Stimulated activated CD8-positive, alpha-beta memory T cell treated with anti-CD3 and anti-CD28 coated beads, Interleukin-2, amount 100 ng/mL, for 1 hour (primary cell): ENCODE measurements at places on chromosomes 1 and 21.

DNA sequence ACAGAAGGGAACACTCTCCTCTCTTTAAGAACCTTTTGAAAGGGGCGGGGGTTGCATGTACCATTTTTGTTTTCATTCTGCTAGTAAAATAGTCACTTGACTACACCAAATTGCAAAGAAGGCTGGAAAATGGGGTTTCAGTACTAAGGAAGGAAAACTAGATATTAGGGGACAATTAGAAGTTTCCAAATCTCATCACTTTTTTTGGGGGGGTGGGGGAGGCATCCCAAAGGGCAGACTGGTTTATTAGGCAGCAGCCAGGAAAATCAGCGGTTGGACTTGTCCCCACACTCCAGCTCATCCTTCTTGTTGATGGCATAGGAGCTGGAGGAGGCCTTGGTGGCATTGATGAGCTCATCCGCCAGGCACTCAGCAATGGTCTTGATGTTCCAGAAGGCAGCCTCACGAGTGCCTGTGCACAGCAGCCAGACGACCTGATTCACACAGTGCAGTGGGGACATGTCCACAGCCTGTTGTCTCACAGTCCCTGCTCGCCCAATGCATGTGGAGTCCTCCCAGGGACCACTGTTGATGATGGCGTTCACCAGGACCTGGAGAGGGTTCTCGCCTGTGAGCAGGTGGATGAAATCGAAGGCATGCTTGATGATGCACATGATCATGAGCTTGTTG lies 1.7 kb upstream of the TMEM50B start:
- no peak for DNase-seq

DNA sequence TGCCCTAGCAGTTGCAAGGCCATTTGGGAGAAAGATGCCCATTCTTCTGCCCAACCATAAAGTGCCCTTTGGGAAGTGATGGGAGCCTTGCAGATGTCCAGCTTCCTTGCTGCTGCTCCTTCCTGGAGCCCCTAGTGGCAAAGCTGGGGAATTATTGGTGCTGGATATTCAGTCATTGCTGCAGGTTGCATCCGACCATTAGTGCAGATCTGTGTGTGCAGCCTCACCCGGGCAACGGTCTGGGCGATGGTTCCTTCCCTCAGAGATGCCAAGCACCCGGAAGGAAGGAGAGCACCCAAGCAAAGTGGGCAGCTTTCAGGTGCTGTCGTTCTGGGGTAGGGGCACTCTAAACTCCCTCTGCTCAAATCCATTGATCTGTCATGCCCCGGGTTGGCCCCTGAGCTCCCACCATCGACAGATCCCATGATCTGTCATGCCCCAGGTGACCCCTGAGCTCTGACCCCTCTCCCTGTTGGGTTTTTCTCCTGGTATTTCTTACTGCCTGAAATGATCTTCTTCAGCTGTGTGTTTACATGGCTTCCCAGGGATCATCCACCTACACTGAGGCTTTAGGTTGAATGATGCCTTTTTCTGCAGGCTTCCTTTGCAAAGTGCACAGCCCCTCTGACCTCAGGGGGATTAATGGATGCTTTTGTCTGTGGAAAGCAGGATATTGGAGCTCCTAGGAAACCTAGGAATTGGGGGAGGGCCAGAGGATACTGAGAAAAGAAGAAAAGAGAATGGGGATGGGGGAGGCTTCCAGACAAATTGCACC lies 467.5 kb downstream of the PTPRU start:
- DNase-seq, result no peak

DNA sequence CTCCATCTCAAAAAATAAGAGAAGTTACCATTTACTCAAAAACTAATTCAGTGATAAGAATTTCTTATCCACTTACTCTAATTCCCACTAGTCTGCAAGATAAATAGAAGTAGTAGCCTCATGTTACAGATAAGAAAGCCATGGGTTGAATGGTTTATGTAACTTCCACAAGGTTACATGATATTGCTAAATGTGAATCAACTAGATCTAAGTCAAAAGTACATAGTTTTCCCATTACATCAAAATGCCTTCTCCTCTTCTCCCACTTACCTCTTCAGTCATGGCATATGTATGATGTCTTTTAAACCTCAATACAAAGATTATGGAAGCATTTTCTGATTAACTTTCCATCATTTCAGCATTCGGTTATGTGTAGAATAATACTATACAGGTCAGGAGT lies 108.5 kb downstream of the ASH1L start:
- no peak for DNase-seq

DNA sequence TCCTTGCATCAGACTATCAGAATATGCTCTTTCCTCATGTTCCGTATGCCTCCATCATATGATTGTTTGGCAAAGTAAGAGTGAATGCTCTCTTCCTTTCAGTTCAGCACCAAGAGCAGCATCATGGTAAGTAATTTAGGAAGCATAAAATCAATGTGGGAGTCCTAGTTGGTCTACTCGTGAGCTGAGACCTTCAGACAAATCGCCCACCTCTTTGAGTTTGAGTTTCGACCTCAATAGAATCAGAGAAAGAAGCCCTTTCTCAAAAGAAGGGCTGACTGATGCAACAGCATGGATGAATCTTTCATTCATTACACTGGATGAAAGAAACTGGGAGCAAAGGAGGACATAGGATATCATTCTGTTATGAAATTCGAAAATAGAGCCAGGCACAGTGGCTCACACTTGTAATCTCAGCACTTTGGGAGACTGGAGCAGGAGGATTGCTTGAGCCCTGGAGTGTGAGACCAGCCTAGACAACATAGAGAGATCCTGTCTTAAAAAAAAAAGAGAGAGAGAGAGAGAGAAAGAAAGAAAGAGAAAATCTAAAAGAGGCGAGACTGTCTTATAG lies 112.5 kb downstream of the ZC3H11B start:
- DNase-seq, result no peak

- no peak for DNase-seq
Observed at GRCh38 chr1:22434717-22435116, 16.9 kb upstream of the ZBTB40 start.

GRCh38 chr1:180041582-180041981 lies 87.0 kb downstream of the CEP350 start:
- DNase-seq, result no peak

GRCh38 chr1:210685295-210685650 lies 356.6 kb downstream of the HHAT start:
- DNase-seq, result no peak

DNA sequence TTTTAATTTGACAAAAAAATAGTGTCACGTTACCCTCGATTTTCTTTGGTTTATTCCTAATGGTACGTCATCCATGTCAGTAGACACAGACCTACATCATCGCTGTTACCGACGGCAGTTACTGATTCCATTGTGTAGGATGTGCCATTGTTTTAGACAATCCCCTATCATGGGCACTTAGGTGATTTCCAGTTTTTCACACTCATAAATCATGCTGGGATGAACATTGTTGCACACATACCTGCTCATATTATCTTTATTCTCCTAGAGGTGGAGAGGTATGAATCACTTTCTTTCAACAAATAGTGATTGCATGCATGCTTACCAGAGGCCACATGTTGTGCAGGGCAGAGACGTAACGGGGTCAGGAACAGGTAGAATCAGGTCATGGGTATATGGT lies 79.7 kb upstream of the EFHD2 start:
- DNase-seq, result no peak

DNA sequence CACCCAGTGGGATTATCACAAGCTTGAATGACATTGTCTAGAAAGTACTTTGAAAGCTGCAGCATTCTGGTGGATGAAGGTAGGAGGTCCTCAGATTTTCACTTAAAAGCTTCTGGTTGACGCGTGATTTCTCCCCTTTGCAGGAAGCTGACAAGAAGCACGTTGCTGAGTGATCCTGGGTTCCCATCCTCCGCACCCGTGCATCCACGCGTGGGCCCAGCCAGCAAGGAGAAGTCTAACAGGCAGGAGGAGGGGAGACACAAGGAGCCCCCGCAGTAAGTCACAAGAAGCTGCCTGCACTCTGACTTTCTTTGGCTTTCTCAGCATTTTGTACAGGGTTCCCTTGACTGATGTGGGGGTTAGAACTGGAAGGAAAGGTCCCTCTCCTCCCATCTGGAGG lies 7.8 kb upstream of the B3GALT5 start:
- DNase-seq, result no peak

GRCh38 chr21:44579056-44579832 lies 1.2 kb downstream of the KRTAP10-5 start:
- no peak for DNase-seq

GRCh38 chr1:151995774-151996173 lies 2.1 kb upstream of the S100A10 start:
- DNase-seq, result no peak

DNA sequence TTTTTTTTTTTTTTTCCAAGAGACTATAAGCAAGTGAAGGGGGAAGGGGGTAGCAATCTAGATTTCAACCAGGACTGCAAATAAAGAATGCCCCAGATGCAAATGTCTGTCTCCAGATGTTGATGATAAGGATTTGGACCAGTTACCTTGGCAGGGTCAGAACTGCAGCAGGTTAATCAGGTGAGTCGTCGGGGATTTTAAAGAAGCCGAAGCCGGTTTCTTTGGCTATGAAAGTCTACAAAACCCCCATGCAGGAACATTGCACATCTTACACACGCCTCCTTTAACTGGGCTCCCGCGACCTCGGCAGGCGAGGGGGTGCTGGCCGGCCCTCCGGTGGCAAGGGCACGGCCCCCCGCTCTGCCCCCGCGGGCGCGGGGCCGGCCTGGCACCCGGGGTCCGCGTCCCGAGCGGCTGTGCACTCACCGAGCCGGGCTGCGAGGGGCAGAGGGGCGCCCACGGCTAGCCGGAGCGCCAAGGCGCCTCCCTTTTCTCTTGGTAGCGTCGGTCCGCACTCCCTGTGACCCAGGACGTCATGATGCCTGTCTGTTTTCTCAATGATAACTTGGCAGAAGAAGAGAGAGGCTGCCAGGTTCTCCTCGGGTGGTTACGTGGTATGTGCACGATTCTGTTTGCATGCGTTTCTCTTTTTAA lies 366.3 kb upstream of the ESRRG start:
- no peak for DNase-seq

DNA sequence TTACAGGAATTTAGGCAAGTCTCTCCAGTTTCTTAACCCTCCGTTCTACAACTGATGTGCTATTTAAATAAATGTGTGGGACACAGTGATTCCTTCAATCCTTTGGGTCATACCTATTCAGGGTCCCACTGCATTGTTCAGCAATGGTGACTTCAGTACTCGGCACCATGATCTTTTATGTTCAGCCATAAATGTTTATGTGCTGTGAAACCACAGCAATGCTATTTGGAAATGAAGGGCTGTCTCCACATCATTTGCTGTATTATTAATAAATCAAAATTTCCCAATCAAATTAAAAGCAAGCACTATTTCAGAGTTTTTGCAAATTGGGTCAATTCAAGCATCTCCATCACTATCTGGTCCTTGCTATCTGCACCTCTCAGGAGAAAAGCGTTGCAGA lies 84.8 kb downstream of the NR5A2 start:
- no peak for DNase-seq
